ENCODE measurements at places on chromosomes 2 and 18.

- H3K36me3 ChIP-seq, result no peaks in the 10 kb centered on the region
- no peak overlapping the region for H3K4me3 ChIP-seq
- no peaks in the 10 kb centered on the region for H3K27me3 ChIP-seq
These were observed 201.8 kb upstream of the KLHL14 start for GRCh38 chr18:32974421-32975162.

GRCh38 chr18:34977838-34978532, 63.2 kb upstream of the MAPRE2 start:
- peaks cover 8% of the 10 kb centered on the region for H3K4me1 ChIP-seq
- H3K27ac ChIP-seq, result peak overlapping the region; percentile 87
- H3K27me3 ChIP-seq, result peaks cover 16% of the 10 kb centered on the region
- no peaks in the 10 kb centered on the region for H3K36me3 ChIP-seq

- H3K4me3 ChIP-seq, result no peak overlapping the region
- peak; percentile 37 for DNase-seq
- peak overlapping the region; percentile 36 for H3K27ac ChIP-seq
- H3K36me3 ChIP-seq, result no peaks in the 10 kb centered on the region
These were observed 2.1 kb upstream of the CXCR1 start for GRCh38 chr2:218168635-218169462.

GRCh38 chr2:145228506-145228905, 708.6 kb upstream of the ZEB2 start:
- no peak overlapping the region for H3K4me3 ChIP-seq
- no peaks in the 10 kb centered on the region for H3K4me1 ChIP-seq

- no peak for DNase-seq
- no peaks in the 10 kb centered on the region for H3K27me3 ChIP-seq
- no peak overlapping the region for H3K27ac ChIP-seq
- peaks cover 4% of the 10 kb centered on the region for H3K4me1 ChIP-seq
- H3K36me3 ChIP-seq, result no peaks in the 10 kb centered on the region
- no peak overlapping the region for H3K4me3 ChIP-seq
These were observed 27.7 kb downstream of the GALNT1 start for GRCh38 chr18:35609236-35609635.

DNA sequence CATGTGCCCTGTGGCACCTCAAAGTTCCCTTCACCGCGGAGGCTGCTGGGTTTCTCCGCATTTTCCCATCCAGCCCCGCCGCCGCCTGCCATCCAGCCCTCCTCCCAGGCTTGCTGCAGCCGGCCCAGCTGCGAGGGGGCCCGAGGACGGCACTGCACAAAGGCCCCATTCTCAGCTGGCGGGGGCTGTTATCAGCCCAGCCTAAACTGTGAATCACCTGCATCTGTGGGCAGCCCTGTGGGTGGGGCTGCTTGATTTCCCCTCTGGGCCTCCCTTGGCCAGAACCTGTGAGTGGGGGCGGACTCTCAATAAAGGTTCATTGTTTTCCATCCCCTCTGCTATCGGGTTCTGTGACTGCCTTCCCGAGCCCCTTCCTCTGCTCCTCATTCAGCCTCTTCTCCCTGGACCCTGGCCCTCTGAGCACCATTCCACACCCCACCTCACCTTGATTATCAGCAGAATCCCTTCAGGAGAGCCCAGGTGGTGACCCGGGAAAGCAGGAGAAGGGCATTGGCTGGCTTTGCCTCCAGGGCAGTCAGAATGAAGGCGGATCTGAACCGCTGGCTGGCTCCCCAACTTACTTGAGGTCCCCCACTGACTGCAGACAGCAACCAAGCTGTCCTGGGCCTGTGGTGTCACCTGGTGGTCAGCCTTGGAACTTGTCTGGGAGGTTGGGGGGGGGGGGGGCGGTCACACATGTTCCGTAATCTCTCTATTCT, 204.5 kb downstream of the ZFP36L2 start:
- H3K36me3 ChIP-seq, result no peaks in the 10 kb centered on the region
- DNase-seq, result peak; percentile 83
- H3K27me3 ChIP-seq, result no peaks in the 10 kb centered on the region
- H3K4me1 ChIP-seq, result peaks cover 72% of the 10 kb centered on the region
- H3K27ac ChIP-seq, result peak overlapping the region; percentile 86
- H3K4me3 ChIP-seq, result no peak overlapping the region

GRCh38 chr18:68721681-68722583, 7.0 kb upstream of the TMX3 start:
- H3K27me3 ChIP-seq, result no peaks in the 10 kb centered on the region
- no peaks in the 10 kb centered on the region for H3K36me3 ChIP-seq
- H3K27ac ChIP-seq, result no peak overlapping the region
- H3K4me3 ChIP-seq, result no peak overlapping the region

DNA sequence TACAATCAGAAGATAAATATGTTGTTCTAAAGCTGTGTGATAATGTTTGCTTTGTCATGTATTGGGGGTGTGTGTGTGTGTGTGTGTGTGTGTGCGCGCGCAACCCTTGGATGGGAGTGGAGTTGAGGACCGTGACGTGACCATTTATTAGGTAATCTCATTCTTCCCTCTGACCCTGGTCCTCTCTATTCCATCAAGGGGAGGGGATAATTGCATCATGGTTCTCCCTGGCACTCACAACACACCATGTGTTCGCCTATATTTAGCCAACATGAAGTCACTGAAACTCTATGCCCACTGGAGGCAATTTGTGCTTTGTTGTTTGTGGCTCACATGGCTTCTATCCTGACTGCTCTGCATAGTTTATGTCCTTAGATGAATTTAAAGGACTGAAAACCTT, 79.8 kb upstream of the LRPPRC start:
- H3K36me3 ChIP-seq, result no peaks in the 10 kb centered on the region
- H3K4me3 ChIP-seq, result no peak overlapping the region
- DNase-seq, result no peak

DNA sequence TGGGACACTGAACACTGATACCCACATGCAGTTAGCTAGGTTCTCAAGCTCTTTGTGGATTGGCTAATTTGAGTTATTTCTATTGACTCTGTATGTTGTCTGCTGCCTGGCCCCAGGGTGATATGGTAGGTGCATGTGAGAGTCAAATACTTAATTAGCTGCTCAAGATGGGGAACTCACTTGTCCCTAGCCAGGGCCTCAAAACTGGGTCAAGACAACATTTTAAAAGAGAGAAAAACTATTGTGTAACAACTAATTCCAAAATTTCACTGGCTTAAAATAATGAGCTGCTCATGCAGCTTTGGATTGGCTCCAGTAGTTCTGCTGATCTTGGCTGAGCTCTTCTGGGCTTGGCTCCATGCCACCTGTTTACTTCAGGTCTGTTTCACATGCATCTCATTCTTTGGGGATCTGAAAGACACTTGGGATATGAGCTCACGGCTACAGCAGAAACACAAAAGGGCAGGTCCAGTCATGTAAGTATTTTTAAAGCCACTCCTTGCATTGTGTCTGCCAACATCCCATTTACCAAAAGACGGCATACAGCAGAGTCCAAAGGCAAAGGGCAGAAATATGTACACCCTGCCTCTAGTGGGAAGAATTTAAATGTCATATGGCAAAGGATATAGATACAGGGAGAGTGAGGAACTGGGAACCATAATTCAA, 716.8 kb downstream of the SUCLG1 start:
- H3K27me3 ChIP-seq, result no peaks in the 10 kb centered on the region
- no peak for DNase-seq
- H3K27ac ChIP-seq, result no peak overlapping the region
- no peaks in the 10 kb centered on the region for H3K4me1 ChIP-seq
- H3K4me3 ChIP-seq, result no peak overlapping the region

- no peak for DNase-seq
- H3K4me3 ChIP-seq, result no peak overlapping the region
- peaks cover 38% of the 10 kb centered on the region for H3K4me1 ChIP-seq
- peak overlapping the region; percentile 93 for H3K27ac ChIP-seq
These were observed 4.3 kb downstream of the TNP1 start for GRCh38 chr2:216855605-216856004.

DNA sequence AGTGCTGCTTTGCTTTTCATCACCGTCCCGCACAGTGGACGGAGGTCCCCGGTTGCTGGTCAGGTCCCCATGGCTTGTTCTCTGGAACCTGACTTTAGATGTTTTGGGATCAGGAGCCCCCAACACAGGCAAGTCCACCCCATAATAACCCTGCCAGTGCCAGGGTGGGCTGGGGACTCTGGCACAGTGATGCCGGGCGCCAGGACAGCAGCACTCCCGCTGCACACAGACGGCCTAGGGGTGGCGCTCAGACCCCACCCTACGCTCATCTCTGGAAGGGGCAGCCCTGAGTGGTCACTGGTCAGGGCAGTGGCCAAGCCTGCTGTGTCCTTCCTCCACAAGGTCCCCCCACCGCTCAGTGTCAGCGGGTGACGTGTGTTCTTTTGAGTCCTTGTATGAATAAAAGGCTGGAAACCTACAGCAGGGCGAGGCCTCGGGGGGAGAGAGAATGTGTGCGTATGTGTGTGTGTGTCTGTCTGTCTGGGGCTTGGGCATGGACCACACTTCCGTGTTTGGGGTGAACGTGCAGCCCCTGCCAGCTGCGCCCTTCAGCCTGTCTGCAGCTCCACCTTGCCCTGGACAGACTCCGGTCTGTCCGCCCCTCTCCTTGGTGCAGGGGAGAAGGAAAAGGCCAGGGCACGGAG, 32.3 kb downstream of the GPC1 start:
- H3K27me3 ChIP-seq, result no peaks in the 10 kb centered on the region
- DNase-seq, result no peak
- no peak overlapping the region for H3K27ac ChIP-seq
- peaks cover 7% of the 10 kb centered on the region for H3K36me3 ChIP-seq
- no peaks in the 10 kb centered on the region for H3K4me1 ChIP-seq
- no peak overlapping the region for H3K4me3 ChIP-seq

GRCh38 chr2:81852651-81853050, 1548.1 kb upstream of the LRRTM1 start:
- no peak overlapping the region for H3K27ac ChIP-seq
- H3K36me3 ChIP-seq, result no peaks in the 10 kb centered on the region
- H3K4me1 ChIP-seq, result no peaks in the 10 kb centered on the region
- no peaks in the 10 kb centered on the region for H3K27me3 ChIP-seq

- H3K4me1 ChIP-seq, result no peaks in the 10 kb centered on the region
- H3K27me3 ChIP-seq, result peaks cover 12% of the 10 kb centered on the region
- no peak overlapping the region for H3K27ac ChIP-seq
- no peak for DNase-seq
- H3K36me3 ChIP-seq, result no peaks in the 10 kb centered on the region
These were observed 85.9 kb upstream of the KLF7 start for GRCh38 chr2:207251573-207252192.

DNA sequence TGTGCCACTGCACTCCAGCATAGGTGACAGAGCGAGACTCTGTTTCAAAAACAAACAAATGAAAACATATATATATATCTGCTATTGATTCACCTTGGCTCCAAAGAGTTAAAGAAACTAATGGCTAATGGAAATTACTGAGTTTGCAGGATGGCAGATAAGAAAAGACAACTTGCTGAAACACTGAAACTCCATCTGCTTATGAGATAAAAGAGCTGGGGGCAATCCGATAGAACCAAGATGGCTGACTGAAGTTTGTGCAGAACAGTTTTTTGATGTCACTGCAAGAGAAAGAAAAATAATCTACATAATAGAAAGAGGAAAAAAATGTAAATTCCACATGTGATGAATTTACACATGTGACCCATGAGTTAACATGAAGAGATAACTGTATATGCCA, 88.2 kb downstream of the LRATD1 start:
- no peak for DNase-seq
- no peaks in the 10 kb centered on the region for H3K36me3 ChIP-seq
- no peaks in the 10 kb centered on the region for H3K4me1 ChIP-seq
- H3K27me3 ChIP-seq, result no peaks in the 10 kb centered on the region
- no peak overlapping the region for H3K27ac ChIP-seq

DNA sequence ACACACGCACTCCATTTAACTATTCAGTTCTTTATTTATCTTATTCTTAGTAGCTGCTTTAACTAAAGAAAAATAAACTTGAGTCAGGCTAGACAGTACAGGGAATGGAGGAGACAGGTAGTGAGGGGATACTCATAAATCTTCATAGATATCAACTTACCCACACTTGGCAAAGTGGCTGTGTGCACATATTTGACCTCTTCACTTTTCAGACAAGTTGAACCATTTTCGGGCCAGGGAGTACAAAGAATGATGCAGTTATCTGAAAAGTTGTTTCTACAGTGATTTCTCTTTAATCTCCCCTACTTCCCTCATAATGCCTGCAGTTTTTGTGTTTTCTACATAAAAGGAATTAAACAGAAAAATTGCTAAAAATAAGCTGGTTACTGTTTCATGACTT, 307.5 kb downstream of the GULP1 start:
- no peaks in the 10 kb centered on the region for H3K36me3 ChIP-seq
- no peak overlapping the region for H3K27ac ChIP-seq
- H3K27me3 ChIP-seq, result no peaks in the 10 kb centered on the region
- no peaks in the 10 kb centered on the region for H3K4me1 ChIP-seq

DNA sequence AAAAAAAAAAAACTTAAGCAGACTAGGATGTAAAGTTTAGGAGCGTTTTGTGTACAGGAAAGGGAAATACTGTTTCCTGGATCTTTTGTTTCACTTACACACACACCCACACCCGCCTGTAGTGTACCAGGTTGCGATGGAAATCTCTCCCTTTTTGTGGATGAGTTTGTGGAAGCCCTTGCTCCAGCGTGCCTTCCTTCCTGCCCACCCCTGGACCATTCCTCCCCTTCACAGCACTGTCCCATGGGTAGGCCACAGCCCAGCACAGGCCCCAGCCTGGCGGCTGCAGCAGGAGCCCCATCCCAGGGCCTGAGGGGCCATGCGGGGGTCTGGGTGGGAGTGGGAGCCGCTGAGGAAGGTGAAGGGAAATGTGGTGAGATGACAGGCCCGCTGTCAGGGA, 15.1 kb downstream of the MALL start:
- peak overlapping the region; percentile 91 for H3K27ac ChIP-seq
- H3K4me3 ChIP-seq, result no peak overlapping the region
- peaks cover 23% of the 10 kb centered on the region for H3K36me3 ChIP-seq
- DNase-seq, result no peak
- no peaks in the 10 kb centered on the region for H3K27me3 ChIP-seq

DNA sequence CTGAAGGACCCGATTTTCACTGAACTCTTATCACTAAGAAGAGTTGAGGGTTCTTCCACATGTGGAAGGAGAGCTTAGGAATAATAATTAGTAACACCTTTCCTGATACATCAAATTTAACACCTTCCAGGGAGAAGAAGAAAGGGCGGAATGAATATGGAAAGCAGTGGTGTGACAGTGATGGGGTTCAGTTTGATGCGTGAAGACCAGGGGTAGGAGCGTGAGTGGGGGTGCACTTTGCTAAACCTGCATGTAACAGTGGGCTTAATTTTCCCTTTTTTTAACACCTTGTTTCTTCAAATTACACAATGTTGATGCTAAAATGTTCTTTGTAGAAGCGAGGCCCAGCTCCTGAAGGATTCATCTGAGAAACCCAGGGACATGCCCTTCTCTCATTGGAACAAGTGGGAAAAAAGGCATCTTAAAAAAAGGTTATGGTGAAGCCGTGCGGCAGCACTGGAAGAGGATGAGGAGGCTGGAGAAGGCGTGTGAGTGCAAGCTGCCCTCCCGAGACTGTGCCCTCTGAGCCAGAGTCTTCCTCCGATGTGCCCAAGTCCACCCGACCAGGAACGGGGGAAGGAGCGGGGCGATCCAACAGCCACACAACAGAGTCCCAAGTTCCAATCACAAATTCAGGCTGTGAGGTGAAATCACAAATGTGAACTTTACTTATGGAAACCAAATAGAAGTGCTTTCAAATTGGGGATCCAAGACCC, 80.8 kb downstream of the MBP start:
- H3K27ac ChIP-seq, result no peak overlapping the region
- no peak for DNase-seq
- H3K27me3 ChIP-seq, result no peaks in the 10 kb centered on the region
- peaks cover 32% of the 10 kb centered on the region for H3K4me1 ChIP-seq

- H3K36me3 ChIP-seq, result no peaks in the 10 kb centered on the region
- DNase-seq, result peak; percentile 8
- H3K27ac ChIP-seq, result no peak overlapping the region
- no peak overlapping the region for H3K4me3 ChIP-seq
These were observed 323.2 kb downstream of the PLCL1 start for GRCh38 chr2:198127627-198128026.
